Activated gamma-delta T cell treated with anti-CD3 and anti-CD28 coated beads, Interleukin-2, amount 50 U/mL, for 16 hours (primary cell): ENCODE measurements at places on chromosomes 4 and X.

DNA sequence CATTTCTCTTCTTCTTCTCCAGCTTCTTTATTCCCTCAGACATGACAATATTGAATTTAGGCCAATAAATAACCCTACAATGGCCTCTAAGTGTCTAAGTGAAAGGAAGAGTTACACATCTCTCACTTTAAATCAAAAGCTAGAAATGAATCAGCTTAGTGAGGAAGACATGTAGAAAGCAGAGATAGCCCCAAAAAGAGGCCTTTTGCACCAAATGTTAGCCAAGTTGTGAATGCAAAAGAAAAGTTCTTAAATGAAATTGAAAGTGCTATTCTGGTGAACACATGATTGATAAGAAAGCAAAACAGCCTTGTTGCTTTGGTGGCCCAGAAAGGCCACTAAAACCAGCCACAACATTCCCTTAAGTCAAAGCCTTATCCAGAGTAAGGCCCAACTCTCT, 146.2 kb upstream of the HHIP start:
- DNase-seq = no peak

- no peak for DNase-seq
These were observed 65.7 kb upstream of the PAGE1 start for GRCh38 chrX:49761481-49761880.

DNA sequence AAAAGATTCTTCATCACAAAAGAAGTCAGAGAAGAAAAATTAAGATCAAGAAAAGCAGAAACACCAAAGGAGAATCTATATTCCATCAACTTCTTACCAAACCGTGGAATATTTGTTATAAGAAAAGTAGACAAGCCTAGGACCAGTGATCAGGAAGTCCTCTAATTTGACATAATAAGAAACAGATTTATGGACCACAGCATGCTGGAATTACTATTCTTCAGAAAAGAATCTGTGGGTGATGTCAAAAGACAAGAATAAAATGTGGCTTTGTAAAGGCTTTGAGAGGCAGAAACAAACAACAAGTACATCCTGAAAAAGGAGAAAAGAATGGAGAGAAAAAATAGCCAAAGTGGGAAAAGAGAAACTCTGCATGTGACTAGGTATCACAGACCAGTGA, 123.3 kb downstream of the SLC10A7 start:
- DNase-seq = no peak

GRCh38 chrX:134936542-134936941, 54.2 kb upstream of the SMIM10 start:
- DNase-seq = no peak

GRCh38 chr4:83454686-83455085, 937 bp downstream of the HELQ start:
- DNase-seq = no peak

DNA sequence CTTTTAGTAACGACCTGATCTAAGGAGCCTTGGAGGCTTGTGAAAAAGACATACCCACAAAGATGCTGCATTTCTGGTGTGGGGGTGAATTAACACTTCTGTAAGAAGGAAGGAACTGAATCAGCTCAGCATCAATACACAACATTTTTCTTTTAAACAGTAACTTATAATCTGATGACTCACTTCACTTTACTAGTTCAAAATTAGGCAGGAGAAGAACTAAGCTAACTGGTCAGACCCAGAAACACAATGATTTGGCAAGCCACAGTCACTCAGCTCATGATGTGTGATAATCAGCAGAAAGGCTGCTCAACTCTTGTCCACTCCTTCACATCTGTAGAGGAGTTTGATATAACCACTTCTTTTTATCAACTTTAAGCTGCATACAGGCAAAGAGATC, 4.6 kb downstream of the MMAA start:
- no peak for DNase-seq

DNA sequence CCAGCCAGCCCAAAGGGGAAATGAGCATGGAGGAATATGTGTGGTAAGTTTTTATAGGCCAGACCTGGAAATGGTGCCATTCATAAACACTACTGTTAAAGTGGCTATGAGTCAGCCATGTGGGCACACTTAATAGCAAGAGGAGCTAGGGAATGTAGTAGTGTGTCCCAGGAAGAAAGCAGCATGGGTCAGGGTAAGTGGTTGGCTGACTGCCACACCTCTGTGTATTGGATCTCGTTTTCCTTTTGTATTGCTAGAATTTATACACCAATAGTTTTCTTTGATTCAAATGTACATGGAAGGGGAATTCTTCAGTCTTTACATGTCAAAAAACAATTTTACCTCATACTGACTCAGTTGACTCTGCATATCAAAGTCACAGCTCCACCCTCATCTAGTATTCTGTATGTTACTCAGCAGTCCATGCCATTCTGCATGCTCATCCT, 22.9 kb upstream of the SGMS2 start:
- DNase-seq = no peak

DNA sequence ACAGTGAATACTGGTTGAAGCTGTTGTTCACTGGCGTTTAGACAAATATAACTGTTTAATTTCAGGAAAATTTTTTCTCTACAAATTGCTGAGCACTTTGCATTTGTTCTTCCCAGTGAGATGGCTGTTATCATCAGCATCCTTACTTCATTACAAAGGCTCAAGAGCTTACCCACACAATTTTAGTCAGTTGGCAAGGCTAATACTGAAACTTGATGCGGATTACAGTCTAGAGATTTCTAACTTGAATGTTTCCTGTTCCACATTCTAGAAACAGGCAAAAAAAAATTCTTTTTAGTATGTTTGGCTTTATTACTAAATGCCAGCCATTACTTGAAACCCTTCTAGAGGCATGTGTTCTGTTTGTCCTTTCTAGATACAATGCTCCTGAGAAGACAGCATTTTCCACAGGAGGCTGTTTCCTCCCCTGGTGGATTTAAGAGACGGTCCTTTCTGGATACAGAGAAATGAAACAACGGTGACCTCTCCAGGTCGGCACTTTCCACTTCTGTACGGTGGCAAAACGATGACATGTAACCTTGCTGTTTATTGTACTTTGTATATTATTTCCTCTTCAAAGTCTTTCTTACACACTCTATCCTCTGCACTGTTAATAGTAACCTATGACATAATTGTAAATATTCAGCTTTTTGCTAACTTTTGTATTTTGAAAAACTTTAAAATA, 80.9 kb downstream of the RFC1 start:
- no peak for DNase-seq

- DNase-seq = no peak
These were observed 240.3 kb downstream of the ANK2 start for GRCh38 chr4:113289766-113290165.

DNA sequence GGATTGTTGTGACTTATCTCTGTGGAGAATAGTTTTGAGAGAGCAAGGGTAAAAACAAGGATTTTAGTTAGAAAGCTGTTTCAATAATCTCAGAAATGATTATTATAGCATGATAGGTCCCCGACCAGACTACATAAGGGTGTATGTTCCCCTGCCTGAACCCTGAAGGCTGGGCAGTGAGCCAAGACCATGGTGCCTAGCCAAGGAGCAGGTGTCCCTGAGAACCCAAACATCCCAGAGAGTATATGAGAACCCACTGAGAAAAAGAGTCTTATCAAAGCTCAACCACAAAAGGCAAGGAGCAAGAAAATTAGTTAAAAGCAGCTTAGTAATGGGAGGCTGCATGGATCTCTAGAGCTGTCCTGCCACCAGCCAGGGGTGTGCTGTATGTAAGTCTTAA, 94.9 kb upstream of the UNC5C start:
- DNase-seq = no peak

DNA sequence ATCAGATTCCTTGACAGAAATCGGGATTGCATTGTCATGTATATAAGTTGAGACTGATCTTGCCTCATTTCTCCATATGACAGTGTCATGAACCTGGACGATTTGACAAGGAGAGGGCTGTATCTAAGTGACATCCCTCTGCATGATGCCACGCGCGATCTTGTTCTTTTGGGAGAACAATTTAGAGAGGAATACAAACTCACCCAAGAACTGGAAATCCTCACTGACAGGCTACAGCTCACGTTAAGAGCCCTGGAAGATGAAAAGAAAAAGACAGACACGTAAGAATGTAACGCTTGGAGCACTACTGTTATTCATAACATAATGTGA, 40.9 kb downstream of the GUCY1B1 start:
- DNase-seq = no peak

DNA sequence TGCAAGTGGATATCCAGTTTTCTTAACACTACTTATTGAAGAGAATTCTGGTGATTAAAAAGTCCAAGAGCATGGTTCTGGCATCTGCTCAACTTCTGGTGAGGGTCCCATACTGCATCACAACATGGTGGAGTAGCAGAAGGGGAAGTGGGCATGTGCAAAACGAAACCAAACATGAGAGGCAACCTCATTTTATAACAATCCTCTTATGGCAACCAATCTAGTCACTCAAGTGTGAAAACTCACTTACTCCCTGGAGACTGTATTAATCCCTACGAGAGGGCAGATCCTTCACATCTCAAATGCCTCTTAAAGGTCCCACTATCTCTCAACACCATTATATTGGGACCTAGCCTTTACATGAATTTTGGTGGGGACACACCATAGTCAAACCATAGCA, 55.4 kb upstream of the TRO start:
- no peak for DNase-seq

DNA sequence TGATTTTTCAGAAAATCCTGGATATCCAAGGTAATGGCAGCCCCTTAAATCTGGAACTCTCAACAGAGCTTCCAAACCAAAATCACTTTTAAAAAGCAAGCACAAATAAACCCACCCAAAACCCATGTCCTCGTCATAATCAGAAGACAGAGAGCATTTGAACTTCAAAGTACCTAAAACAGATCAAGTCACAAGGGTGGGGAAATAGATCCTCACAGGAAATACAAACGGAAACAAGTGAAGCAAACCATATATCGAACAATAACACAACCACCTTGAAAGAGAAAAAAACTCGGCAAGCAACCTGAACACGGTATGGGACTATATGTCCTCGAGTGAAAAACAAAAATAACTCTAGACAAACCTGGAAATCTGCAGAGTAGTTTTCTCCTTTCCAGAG, 15.9 kb upstream of the CCNQ start:
- DNase-seq = no peak

DNA sequence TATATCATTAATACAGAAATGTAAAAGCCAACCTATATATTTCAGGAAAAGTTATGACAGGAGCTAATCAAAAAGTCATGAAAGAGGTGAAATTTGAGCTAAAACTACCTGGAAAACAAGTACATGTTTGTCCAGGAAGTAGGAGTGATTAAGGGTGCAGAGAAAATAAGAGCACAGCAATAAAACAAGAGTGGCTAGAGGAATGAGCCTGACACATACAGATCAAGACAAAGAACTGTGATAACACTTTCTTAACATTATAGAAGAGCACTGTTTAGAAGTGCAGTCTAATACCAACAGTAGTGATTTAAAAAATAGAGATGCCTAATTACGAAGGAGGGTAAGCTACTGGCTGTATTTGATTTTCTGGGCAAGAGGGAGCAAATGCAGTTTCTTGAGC, 125.1 kb downstream of the WDFY3 start:
- DNase-seq = no peak

- DNase-seq = no peak
These were observed 116.2 kb upstream of the TLL1 start for GRCh38 chr4:165756836-165757235.

GRCh38 chrX:123830309-123830708, 29.5 kb upstream of the XIAP start:
- no peak for DNase-seq

DNA sequence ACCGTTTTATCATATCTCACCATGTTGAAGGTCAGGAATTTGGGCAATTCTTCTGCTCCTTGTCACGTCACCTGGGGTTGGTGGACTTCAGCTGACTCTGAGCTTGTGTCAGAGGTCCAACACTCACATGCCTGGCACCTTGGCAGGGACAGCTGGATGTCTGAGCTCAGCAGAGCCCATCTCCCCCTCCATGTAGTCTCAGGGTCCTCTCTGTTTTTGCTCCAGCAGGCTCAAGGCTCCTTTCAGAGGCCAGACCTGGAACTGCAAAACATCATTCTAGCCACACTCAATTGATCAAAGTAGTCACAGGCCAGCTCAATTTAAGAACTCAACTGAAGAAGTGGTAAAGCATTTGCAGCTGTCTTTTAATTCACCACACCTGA, 45.4 kb downstream of the EDNRA start:
- no peak for DNase-seq

GRCh38 chrX:101462892-101463291, 22.4 kb upstream of the ARMCX4 start:
- DNase-seq = no peak

GRCh38 chr4:168690199-168690598, 193.3 kb downstream of the PALLD start:
- no peak for DNase-seq

DNA sequence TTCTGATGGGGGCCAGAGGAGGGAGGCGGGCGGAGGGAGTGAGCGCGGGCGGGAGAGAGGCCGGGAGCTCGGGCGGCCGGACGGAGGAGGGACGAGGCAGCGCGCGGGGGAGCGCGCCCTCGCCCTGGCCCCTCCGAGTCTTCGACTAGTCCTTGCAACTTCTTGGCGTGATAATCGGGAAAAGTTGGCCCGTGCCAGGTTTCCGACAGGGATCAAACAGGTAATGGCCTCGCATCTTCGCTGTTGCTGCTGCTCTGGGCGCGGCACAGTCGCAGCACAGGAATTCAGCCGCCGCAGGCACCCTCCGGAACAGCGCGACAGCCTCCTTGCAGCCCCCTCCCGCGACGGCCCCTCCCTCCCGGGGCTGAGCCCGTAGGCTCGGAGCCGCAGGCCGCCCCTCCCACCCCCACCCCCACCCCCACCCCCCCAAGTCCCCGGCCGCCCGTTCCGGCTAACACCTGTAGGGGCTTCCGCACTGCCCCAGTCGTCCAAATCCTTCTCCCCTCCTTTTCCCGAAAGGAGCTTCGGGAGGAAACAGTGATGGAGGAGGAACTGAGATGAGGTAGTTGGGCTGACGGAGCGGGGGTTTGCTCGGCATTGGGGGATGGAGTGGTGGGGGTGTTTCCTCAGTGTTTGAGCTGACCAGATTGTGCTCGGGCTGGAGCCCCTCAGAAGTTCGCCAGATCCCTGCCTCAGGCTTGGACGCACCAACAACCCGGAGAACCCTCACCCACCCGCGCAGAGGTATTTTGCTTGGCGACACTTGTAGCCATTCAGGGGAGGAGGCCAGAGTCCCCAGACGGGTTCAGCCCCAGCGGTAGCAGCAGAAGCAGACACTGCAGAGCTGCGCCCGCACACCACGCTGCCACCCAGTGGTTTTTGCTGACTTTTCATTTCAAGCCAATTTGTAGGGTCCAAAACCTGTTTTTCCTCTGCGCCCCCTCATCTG, at the start of gene FGF13:
Gene FGF13 (minus strand): TSS at position 319 of the 949 bp plus-strand sequence. CDS start 714 bp downstream, outside the sequence.
- no peak for DNase-seq

DNA sequence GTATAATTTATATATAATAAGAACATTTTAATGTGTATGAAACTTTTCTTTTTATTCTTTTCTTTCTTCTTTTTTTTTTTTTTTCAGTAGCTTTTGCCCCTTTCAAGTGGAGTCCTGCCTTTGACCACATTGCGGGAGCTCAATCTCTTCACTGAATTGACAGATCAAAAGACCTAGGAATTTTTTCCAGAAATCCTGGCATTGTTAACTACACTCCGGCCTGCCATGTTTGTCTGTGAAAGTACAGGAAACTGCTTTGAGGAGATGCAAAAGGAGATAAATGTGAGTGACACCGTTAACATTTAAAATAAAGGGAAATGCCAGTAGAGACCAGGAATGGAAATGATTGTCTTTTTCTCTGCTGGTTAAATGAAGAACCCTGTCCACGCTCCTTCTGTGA, 159.3 kb upstream of the VCX3A start:
- no peak for DNase-seq

- no peak for DNase-seq
These were observed 207.2 kb upstream of the NPY2R start for GRCh38 chr4:155001251-155001650.

- DNase-seq = no peak
These were observed 87.6 kb upstream of the SLC4A4 start for GRCh38 chr4:71251261-71251660.
